ENCODE measurements at places on chromosomes 5 and 9.
A peak's percentile ranks its signal among the peaks of the same experiment; 100 is the strongest.

DNA sequence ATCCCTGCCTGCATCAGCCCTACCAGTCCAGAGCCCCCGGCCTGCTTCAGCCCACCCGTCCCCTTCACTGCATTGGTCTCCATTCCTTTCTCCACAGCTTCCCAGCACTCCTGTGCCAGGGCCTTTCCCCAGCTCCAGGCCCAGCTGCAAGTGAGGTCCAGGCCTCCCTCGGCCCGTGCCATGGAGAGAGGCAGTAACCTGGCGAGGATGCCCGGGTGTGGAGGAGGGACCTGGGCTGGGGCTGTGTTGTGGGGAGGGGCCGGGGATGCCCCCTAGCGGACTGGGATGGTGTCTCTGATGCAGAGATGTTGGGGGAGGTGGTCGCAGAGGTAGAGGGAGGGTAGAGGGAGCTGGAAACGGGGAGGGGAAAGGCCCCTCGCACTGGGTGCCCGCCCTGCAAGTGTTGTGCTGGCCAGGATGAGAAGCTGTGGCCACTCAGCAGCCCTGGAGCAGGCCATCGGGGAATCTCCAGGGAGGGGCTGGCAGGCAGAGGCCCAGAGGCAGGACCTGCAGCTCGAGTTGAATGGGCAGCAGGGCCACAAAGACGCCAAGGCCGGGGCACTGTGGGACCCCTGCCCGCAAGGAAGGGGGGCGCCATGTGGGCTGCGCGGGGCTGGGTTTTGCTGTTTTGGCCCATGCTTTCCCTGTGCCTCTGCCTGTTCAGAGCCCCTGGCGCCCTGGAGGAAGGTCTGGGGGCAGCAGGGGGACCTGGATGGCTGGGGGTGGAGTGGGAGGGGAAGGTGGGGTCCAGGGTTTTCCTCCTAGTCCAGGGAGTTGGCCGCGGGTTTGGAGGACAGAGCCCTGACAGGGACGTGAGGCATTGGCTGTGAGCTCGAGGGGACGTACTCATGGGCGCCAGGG, 26.0 kb upstream of the NKD2 start:
- no peak for DNase-seq

- no peak for DNase-seq
Measured at GRCh38 chr5:168780888-168781287, 201.7 kb upstream of the PANK3 start.

DNA sequence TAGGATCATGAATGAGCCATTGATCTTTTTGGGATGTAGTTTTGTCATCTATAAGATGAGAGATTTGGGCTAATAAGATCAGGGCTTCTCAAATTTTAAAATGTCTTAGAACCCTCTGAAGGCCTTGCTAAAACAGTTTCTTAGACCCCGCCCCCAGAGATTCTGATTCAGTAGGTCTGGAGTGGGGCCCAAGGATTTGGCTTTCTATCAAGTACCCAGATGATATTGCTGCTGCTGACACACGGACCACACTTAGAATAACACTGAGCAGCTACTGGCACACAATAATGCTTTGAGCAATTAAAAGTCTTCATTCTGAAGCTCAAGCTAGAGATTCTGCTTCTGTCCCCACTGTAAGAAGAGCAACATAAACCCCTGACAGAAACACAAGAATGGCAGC, 216.7 kb downstream of the SMARCA2 start:
- DNase-seq, result no peak

DNA sequence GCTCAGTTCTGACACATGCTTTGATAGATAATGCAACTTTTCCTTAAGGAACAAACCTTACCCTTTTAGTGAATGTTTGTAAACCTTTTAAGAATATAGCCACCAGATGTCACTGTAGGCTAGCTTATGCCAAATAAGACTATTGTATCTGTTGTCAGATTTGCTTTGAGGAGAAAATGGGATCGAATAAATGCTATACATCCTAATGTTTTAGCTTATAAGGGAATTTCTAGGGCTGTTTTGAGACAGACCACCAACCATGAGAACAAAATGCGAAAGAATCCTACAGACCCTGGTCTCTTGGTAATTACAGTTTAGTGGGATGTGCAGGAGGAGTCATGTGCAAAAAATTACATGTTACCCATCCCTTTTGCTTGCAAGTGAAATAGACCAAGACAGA, 127.6 kb upstream of the NMUR2 start:
- DNase-seq, result peak; percentile 36

DNA sequence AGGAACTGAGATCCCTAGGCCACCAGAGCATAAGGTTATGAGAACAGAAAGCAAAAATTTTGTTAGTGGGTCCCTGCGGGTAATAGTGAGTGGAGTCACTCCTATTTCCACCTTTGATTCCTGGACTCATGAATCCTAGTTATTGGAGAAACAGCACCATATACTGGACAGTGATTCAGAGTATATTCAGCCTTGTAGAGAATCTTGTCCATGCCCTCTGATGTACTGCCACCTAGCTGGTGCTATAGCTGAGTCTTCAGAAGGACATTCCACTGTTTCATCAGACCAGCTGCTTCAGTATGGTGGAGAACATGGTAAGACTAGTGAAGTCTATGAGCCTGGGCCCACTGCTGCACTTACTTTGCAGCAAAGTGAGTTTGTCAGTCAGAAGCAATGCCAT, 25.0 kb upstream of the ITGA2 start:
- DNase-seq, result no peak

GRCh38 chr9:72527801-72528195, 6.4 kb downstream of the TMC1 start:
- DNase-seq, result no peak

- no peak for DNase-seq
Measured at GRCh38 chr5:133232435-133232834, 180.6 kb downstream of the HSPA4 start.
